ENCODE measurements at places on chromosomes 4 and X.
A peak's percentile ranks its signal among the peaks of the same experiment; 100 is the strongest.

DNA sequence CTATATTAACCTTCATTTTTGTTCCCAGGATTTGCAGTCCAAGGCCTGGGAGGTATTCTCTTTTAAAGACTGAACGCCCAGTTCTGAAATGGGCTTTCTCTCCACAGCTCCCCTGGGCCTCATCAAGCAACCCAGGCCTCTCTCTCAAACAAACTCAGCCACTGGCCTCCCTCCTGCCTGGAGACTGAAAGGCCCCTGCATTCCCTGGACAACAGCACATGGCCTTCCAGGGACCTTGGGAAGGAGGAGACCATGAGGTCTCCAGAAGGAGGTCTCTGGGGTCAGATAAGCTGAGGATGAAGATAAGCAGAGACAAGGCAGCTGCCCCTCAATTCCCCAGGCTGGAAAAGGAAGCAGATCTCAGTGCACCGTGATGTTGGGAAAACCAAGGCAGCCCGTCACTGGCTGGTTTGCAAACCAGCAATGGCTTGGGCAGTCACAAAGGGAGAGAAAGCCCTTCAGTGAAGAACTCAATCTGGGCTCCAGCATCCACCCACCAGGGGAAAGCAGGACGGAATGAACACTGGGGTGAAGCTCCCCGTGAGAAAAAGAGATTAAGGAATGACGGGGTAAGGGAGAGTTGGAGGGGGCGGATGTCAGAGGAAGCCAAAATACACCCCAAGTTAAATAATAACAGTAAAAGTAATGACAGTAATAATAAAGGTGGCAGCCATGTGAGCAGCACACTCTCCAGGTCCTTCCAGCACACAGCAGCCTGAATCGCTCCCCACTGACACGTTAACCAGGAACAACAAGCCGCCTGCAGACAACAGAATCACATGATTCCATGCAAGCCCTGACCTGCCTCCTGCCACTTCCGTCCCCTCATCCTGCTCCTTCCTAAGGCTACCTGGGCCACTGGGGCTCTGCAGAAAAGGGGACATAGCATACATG is 22.3 kb downstream of the AMOT start:
- DNase-seq = no peak

GRCh38 chr4:148430854-148431253 is 11.4 kb downstream of the NR3C2 start:
- no peak for DNase-seq

DNA sequence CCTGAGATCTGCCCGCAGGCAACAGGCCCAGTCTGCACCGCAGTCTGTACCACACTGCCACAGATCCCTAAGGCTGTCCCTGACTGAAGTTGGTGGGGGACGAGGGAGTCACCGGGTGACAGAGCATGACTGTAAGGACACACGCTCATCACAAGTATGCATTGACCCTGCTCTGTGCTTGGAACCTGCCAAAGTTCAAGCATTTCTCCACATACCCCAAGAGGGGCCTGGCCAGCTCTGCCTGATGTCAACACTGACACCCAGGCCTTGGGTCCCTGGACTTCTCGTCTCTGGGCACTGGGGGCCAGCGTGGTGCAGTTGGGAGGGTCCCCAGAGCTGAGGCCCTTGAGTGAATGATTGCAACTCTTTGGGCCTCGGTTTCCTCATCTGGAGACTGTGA is 7.9 kb downstream of the BLOC1S4 start:
- no peak for DNase-seq

GRCh38 chr4:124304941-124305340 is 407.6 kb downstream of the ANKRD50 start:
- no peak for DNase-seq

- no peak for DNase-seq
These were observed at the start of gene GJB1 for GRCh38 chrX:71222929-71223328. GJB1 (plus strand) TSS chrX:71223224; CDS start chrX:71223708, 484 bp downstream.

DNA sequence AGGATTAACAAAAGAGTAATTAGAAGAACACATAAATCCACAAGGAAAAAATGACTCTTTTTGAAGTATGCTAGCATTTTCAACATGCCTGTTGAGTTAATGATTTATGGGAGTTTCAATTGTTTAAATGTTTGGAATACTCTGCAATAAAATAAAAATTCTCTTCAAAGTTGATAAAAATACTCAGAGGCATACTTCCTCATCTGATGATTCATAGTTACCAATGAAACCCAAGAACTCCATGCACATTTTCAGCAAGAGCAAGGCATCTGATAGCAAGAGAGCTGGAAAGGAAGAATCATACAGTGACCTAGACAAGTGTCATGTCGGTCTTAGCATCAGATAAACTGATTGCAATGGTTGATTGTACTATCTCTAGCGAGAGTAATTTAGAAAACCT is 443.7 kb upstream of the ATOH1 start:
- peak; percentile 4 for DNase-seq

DNA sequence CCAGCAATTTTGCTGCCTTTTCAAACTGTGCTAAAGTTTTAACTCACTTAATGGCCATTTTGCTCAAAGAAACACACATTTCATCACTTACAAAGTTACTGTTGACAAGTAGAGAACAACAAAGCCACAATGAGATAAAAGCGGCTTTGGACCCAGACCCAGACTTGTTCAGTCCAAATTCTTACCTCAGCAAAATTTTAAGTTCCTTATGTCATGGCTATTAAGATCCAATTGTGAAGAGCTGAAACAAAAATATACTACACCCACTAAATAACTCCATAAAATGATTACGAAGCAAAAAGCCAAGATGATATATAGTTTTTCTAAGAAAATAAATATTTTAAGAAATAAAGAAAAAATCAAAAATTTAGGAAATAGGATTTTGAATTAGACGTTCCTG is 137.0 kb upstream of the INPP4B start:
- DNase-seq = no peak

DNA sequence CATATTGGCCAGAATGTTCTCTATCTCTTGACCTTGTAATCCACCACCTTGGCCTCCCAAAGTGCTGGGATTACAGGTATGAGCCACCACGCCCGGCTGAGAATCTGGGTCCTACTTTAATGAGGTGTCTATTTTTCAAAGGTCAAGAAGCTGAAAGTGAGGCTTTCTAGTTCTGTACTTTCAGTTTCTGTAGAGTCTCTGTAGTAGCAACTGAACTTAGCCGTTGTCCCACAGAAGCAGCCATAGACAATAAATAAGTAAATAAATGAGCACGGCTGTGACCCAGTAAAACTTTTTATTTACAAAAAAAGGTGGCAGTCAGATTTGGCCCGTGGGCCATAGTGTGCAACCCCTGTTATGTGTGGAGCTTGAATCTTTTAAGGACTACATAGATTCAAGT is 92.0 kb downstream of the FNIP2 start:
- DNase-seq = no peak

DNA sequence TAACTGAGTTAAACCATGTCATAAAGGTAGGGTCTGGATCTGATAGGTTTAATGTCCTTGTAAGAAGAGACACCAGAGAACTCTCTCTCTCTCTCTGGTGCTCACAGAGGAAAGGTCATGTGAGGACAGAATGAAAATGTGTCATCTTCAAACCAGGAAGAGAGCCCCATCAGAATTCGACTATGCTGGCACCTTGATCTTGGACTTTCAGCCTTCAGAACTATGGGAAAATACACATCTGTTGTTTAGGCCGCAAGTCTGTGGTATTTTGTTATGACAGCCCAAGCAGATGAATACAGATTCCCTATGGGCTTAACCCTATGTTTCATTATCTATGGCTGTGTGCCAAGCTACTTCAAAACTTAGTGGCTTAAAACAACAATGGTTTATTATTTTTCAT is 105.5 kb upstream of the DDIT4L start:
- DNase-seq = no peak

GRCh38 chr4:183205709-183206108 is 106.7 kb downstream of the WWC2 start:
- DNase-seq = no peak

DNA sequence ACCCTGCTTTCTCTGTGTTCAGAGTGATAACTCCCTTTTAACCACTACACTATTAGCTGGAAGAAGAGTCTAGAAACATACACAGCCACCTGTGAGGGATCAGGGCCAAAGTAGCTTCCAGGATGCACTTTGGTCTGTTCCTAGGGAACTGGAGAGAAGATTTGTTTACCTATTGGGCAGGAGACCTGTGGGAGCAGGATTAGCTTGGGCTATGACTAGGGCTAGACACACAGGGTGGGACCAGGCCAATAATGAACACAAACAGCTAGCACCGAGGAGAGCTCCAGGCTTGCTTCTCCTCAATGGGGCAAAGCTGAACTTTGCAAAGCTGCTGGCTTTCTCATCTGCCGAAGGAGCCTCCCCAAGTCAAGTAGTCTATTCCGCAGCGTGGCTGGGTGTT is 24.4 kb upstream of the MAP7D3 start:
- DNase-seq = no peak

DNA sequence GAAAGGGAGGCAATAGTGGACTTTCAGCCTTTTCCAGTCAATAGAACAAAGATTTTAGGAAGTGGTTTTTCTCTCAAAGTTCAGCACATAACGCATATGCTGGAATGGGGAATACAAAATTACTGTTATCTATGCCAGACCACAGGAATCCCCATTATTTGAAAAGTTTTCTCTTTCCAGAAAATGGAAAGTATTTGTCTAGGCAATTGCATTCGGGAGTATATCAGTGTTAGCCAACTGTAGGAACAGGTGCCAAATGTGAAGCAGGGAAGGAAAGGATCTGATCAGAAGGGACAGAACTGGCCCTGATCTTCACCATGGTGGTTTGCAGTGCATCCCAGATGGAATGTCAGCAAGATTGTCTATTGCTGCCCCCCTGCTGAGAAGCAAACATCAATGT is 213.6 kb downstream of the CPE start:
- no peak for DNase-seq

DNA sequence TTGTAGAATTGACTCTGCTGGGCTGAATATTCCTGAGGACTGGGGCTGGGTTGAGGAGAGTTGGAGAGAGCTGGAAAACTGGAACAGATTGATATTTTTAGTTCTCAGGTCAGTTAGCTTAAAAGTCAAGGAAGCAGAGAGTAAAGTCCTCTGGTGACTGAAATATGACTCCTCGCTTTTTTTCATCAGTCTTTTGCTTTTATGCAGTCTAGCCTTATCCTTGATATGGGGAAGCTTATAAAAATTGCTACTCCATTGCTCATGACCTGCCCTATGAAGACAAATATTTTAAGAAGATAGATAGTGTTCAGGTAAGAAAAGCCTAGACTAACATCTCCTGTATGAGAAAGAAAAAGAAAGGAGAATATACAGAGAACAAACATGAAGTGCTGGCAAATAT is 152.7 kb downstream of the C4orf33 start:
- no peak for DNase-seq

- DNase-seq = peak; percentile 2
These were observed 91.1 kb downstream of the RBM46 start for GRCh38 chr4:154872198-154872597.

DNA sequence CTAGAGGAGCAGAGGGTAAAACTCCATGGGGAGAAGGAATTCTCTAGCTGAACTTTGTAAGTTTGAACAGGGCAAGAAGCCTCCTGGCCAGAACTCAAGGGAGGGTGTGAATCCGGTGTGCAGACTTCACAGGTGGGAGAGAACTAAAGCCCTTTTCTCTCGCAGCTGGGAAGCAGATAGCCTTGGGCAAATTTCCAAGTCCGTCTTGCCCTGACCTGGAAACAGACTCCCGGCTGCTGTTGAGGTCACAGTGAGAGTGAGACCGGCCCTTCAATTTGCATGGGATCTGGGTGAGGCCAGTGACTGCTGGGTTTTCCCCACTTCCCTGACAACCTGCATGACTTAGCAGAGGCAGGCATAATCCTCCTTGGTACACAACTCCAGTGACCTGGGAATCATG is 94.5 kb upstream of the ZNF827 start:
- DNase-seq = no peak

DNA sequence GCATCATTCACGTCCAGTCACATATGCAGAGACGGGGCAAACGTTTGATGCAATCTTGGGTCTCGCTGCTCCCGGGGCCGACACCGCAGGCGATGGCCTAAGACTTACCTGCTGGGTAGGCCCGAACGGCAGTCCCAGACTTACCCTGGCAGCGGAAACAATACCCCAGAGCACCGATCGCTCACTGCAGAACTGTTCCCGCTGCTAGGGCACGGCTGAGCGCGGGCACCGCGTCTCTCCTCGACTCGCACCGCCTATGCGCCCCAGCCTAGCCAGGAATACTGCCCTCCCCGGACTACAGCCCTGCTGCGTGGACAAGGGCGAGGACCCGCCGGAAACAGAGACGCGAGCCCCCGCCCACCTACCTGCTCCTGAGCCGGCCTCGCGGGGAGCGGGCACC is 86.2 kb downstream of the HPRT1 start:
- no peak for DNase-seq

GRCh38 chr4:48297256-48297846 is 27.7 kb upstream of the TEC start:
- peak; percentile 52 for DNase-seq

DNA sequence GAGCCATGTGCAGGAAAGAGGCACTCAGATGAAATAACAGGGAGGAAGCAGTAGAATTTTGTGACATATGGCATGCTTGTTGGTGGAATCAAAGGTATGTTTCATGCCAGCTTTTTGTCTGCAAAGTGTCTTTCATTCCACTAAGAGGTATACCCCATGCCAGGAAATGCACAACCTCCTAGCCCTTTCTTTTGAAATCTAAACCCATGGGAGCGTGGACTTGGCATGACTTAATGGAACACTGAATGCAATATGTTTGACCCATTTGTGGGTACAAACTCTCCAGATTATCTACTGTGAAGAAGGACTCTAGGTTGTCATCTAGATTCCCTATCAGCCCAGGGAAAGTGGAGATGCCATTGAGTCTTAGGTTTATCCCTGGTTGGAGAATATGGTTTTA is 338.3 kb upstream of the TEX13C start:
- DNase-seq = no peak

DNA sequence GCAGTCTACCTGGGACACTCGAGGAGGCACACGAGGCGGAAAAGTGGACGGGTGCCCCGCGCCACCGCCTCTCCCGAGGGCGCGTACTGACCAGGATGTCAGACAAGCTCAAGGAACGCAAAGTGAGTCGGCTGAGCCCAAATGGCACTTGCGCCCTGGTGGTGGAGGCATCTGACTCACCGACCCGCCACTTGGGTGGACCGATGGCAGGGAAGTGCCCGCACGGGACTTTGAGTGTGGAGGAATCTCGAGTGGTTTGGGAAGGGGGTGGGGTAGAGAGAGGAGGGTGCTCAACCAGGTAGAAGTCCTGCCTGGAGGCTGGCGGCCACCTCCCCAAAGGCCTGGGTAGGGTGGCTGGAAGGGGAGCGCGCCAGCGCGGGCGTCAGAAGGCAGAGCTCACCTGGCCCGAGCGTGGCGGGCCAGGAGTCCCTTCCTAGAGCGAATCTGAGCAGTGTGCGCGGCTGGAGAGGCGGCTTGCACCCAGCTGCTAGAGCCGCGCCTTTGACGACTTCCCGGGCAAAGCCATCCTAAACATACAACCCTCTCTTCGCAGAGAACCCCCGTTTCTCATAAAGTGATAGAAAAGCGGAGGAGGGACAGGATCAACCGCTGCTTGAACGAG is 655 bp downstream of the HELT start:
- DNase-seq = no peak

DNA sequence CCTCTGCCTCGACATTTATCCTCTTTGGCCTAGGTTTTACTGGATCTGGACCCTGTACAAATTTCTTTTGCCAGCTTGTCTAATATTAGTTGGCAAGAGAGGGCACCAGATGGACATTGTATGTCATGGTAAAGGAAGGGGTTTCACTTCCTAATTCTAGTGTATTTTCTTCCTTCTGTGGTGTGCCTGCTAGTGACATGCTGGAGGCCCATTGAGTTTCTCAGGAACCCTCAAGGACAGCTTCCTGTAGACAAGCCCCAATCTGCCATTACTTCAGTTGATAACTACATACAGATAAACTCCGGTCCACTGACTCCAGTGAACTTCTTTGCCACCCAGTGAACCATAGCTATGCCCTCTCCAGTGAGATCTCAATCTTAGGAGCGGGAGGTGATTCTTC is 116.9 kb downstream of the STPG2 start:
- DNase-seq = no peak

- peak; percentile 54 for DNase-seq
These were observed 741 bp downstream of the ANAPC4 start for GRCh38 chr4:25377572-25378436.

All from hematopoietic multipotent progenitor cell treated with erythropoietin and hydrocortisone succinate and interleukin-3 and kit ligand, for 4 days (in vitro differentiated cells).